GM10248 (cell line): ENCODE measurements at places on chromosomes 5 and 9.

DNA sequence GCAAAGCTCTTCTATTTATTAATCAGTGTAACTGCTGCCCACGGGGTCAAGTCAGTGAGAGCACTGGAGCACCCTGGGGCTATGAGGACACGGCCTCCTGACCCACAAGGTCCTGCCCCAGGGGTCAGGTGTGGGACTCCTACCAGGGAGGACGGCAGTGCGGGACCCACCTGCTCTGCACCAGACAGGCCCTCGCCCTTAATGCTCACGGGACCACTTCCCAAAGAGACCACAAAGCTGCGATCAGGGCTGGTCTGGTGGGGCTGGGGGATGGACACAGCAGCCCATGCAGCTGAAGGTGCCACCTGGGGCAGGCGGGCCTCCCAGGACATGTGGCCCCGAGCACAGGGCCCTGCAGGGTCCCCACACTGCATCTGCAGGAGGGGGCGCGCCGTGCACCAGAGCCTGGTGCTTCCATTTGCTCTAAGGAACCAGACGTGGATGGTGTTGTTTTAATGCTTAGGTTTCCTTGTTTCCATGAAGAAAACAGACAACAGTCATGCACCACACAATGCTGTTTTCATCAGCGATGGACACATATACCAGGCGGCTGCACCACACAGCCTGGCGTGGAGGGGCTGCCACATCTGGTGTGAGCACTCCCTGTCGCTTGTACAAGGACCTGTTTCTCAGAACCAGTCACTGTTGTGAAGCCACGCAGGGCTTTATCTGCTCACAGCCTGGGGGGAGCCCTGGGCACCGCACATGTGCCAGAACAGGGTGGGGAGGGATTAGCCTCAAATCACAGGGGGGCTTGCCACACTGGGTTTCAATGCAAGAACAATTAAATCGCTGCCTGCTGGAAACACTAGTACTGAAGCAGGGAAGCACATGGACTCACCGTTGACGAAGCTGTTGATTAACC, 22.6 kb downstream of the CLPTM1L start:
- no peak for DNase-seq

DNA sequence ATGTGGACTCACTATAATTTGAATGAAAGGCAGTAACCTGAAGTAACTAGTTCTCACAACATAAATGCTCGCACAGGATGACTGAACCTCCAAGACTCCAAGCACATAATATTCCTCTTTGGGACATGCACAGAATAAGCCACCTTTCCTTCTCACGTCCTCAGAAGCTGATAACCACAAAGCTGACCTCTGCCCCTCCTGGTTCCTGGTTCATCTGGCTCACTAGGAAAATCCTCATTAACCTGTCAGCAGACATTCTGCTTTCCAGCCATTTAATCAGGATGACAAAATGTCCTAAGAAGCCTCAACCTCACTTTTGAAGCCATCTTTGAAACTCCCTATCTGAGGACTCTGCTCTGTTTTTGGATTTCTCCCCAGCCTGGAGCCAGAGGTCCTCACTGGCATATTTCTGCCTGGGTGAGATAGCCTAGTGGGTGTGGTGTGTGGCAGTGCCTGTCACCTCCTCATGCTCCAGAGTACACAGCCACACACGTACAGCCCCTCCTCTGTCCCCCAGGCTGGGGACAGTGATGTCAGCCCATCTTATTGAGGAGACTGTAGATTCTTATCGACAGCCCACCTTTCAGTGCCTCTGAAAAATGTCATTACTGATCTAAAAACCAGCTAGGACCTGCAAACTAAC, 10.3 kb downstream of the ANKH start:
- DNase-seq = no peak

- DNase-seq = no peak
Measured at GRCh38 chr9:109681301-109681700, 98.7 kb upstream of the PALM2AKAP2 start.

DNA sequence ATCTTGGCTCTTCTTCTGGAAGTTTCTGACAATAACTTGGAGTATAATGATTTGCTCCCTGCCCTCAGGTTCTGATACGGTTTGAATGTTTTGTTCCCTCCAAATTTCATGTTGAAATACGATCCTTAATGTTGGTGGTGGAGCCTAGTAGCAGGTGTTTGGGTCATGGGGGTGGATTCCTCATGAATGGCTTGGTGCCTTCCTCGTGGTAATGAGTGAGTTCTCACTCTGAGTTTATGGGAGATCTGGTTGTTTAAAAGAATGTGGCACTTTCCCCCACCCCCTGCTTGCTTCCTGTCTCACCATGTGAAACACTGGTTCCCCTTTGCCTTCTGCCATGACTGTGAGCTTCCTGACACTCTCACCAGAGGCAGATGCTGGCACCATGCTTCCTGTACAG, 103.0 kb upstream of the OSMR start:
- DNase-seq = no peak

DNA sequence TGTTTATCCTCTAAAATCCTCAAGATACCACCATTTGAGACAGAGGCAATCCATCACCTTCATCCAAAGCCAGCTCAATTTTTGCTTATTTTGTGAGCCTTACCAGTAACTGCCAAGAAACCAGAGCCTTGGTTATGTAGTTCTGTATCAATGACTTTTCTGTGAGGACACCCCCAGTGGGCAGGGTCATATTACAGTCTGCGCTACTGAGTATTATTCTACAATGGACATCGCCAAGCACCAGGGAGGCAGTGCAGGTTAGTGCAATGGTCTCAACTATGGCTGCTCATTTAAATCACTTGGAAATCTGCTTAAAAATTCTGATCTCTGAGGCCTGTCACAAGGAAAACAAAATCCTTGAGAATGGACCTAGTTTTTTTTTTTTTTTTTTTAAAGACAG, 90.5 kb upstream of the NIPAL4 start:
- DNase-seq = no peak
